Right lung (tissue), 10 donors: ENCODE measurements at places on chromosomes 12 and 14. TPM values are rescaled to one million over a fixed set of nuclear protein-coding genes. Genes with fewer than 3 reads are reported as not detected.

- no peak for DNase-seq
Measured at GRCh38 chr12:132606466-132606865, 3.9 kb downstream of the LRCOL1 start.

GRCh38 chr14:89360277-89360676 lies 56.8 kb downstream of the FOXN3 start:
- DNase-seq, result no peak

GRCh38 chr14:31070431-31070830 lies 44.3 kb upstream of the STRN3 start:
- DNase-seq, result no peak

PSEN1 gene
- 52.5 TPM for polyA plus RNA-seq
